ENCODE measurements at places on chromosomes 5 and 9.

DNA sequence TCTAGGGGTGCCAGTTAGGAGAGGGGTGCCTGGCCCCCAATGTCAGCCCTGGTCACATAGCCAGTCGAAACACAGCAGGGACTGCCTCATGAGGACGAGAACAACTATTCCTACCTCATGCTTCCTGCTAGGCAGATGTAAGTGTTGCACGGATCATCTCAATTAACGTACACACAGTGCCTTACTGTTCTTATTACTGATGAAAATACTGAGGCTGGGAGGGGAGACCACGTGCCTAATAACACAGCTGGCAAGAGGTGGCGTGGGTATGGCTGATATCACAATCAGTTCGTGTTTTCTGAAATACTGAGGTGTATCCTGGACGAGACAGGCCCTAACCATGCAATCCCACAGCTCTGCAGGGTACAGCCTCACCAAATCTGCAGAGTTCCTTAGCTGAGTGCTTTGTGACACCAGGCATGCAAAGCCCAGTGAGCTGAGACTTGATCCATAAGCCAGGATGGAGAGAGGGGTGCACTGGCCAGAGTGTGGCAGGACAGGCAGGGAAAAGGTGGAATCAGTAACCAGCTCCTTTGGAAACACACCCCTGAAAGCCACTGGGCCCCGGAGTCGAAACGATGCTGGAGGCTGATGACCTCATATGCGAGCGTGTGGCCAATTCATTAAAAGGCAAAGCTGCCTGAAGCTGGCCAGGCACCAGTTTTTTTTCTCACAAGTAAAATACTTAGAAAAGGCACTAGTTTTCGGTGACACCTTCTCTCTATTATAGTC lies 63.9 kb downstream of the PRRT1B start:
- no peak overlapping the region for H3K4me3 ChIP-seq
- no peak for DNase-seq
- no peak overlapping the region for H3K27ac ChIP-seq

DNA sequence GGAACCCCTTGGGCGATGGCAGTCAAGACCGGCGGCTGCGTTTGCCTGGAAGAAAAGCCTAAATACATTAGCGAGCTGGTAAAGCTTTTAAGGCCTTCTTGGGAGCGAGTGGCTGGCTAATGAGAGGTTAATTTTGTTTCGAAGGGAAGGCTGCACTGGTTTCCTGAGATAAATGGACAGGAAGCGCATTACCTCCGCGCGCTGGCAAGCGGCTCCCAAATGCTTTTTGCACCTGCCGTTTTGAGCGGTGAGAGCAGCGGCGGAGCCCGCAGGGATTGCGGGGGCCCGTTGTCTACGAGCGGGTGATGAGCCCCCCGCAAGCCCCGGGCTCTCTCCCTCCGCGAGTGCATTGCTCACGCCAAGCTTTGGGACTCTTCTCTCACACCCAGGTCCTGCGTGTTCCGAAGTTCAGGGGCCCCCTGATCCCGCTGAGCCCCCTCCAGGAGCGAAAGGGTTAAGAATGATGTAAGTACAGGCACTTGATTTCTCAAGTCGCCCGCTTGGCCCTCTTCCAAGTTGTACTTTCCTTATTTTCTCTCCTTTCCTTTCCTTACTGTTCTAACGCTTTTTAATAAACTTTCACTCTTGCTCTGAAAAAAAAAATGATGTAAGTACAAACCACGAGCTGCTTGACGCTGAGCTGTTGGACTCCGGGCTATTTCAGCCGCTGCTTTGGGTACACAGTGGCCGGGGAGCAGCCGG lies 3.1 kb upstream of the RGMB start:
- peak; percentile 27 for DNase-seq
- peaks cover 16% of the 10 kb centered on the region for H3K27me3 ChIP-seq
- H3K4me1 ChIP-seq: peaks cover 51% of the 10 kb centered on the region
- H3K27ac ChIP-seq: peak overlapping the region; percentile 85
- peak overlapping the region; percentile 96 for H3K4me3 ChIP-seq
- H3K36me3 ChIP-seq: peaks cover 8% of the 10 kb centered on the region

GRCh38 chr9:135736272-135736978 lies 34.4 kb downstream of the KCNT1 start:
- no peak for DNase-seq
- peaks cover 8% of the 10 kb centered on the region for H3K27me3 ChIP-seq
- no peak overlapping the region for H3K4me3 ChIP-seq

DNA sequence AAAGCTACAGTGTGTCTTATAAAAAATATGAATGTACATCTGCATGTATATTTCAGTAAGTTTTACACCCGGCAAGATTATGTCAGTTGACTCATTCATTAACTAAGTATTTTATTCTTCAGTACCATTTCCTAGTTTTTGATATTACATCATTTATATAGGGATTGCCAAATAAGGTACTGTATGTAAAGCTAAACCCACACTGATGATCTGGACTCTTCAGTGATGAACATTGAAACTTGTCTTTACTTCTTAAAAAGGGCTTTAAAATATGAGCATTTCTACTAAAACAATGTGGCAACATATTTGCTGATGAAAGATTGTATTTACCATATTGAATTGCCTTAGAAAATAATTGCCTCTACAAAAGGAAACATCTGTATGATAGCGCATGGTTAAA lies 151.8 kb upstream of the TLX3 start:
- peaks cover 6% of the 10 kb centered on the region for H3K4me1 ChIP-seq
- H3K36me3 ChIP-seq: no peaks in the 10 kb centered on the region
- H3K27me3 ChIP-seq: peaks cover 7% of the 10 kb centered on the region
- H3K27ac ChIP-seq: no peak overlapping the region
- no peak overlapping the region for H3K4me3 ChIP-seq

- H3K4me1 ChIP-seq: no peaks in the 10 kb centered on the region
- no peaks in the 10 kb centered on the region for H3K27me3 ChIP-seq
- DNase-seq: no peak
- H3K4me3 ChIP-seq: no peak overlapping the region
Measured at GRCh38 chr5:134403951-134404350, 7.7 kb downstream of the CDKN2AIPNL start.

DNA sequence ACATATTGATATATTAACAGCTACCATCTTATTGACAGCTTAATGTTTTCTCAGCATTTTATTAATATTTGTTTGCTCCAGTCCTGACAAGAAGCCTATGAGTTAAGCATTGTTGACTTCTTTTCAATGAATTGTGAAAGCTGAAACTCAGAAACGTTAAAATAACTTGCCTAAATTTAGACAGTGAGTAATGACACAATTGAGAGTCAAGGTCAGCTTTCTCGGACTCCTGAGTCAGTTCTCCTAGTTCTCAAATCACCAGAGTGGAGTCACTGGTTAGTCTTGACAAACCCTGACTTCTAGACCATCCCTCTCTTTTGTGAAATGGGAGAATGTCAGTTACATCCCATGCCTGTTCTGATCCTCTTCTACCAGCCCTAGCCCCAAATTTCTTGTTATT lies 222.7 kb upstream of the ACO1 start:
- DNase-seq: no peak
- no peak overlapping the region for H3K4me3 ChIP-seq
- no peaks in the 10 kb centered on the region for H3K4me1 ChIP-seq
- no peaks in the 10 kb centered on the region for H3K36me3 ChIP-seq

- no peak overlapping the region for H3K4me3 ChIP-seq
- no peaks in the 10 kb centered on the region for H3K4me1 ChIP-seq
- DNase-seq: no peak
- H3K36me3 ChIP-seq: no peaks in the 10 kb centered on the region
Measured at GRCh38 chr5:144328980-144329379, 158.3 kb downstream of the KCTD16 start.

- H3K4me1 ChIP-seq: peaks cover 7% of the 10 kb centered on the region
- no peaks in the 10 kb centered on the region for H3K36me3 ChIP-seq
- H3K27ac ChIP-seq: no peak overlapping the region
- DNase-seq: no peak
Measured at GRCh38 chr5:142922223-142922952, 152.2 kb downstream of the ARHGAP26 start.

- no peak for DNase-seq
- H3K4me3 ChIP-seq: no peak overlapping the region
- no peak overlapping the region for H3K27ac ChIP-seq
- no peaks in the 10 kb centered on the region for H3K36me3 ChIP-seq
- no peaks in the 10 kb centered on the region for H3K27me3 ChIP-seq
Measured at GRCh38 chr5:38071831-38072694, 186.3 kb upstream of the EGFLAM start.

DNA sequence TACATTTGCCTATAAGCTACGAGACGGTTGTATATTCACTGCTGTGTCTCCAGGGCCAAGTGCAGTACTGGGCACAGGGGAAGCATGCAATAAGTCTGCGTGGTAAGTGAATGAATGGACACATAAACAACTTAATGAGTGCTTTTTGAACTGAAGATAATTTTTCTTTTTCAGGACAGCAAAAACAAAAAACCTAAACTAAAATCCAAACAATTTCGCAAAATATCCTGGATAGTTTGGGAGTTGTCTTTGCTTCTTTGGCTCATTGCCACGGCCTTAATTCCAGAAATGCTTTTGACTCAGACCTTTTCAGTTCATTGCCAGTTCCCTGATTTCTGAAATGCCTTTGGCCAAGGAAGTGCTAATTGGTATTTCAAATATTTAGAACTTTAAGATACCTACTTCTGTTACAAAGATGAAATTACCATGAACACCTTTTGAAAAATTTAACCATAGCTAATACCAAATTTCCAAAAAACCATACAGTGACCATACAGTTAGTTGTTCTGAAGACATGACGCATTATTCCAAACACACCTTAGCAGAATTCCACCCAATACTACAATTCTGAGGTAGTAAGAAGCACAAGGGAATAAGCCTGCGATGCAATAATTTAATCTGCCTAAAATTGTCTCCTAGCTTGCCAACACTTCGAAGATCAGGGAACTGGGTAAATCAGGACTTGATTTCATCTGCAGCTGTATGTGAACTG lies 42.8 kb downstream of the TEK start:
- DNase-seq: no peak
- H3K4me1 ChIP-seq: no peaks in the 10 kb centered on the region
- H3K4me3 ChIP-seq: no peak overlapping the region
- peaks cover 1% of the 10 kb centered on the region for H3K27me3 ChIP-seq
- no peaks in the 10 kb centered on the region for H3K36me3 ChIP-seq
- no peak overlapping the region for H3K27ac ChIP-seq

- H3K4me1 ChIP-seq: no peaks in the 10 kb centered on the region
- H3K4me3 ChIP-seq: no peak overlapping the region
- H3K27ac ChIP-seq: no peak overlapping the region
- H3K27me3 ChIP-seq: peaks cover 4% of the 10 kb centered on the region
Measured at GRCh38 chr5:137223324-137224295, 275.5 kb downstream of the SPOCK1 start.

DNA sequence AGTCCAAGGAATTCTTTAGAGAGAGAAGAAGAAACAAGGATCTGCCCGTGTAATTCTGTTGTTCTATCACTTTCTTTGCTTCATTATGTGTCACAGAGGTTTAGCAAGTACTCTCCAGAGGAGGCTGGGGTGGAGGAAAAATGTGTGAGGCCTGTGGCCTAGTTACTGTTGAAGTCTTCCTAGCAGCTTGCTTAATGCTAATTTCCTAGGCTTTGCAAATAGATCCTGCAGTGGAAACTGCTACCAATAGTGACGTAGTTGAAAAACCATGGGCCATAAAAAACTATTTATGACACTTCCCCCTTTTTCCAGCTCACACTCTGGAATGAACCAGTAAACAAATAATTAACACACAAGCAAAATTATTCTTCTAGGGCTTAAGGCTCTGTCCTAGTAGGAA lies 27.0 kb upstream of the C9orf72 start:
- no peak overlapping the region for H3K4me3 ChIP-seq
- H3K36me3 ChIP-seq: no peaks in the 10 kb centered on the region
- H3K27ac ChIP-seq: no peak overlapping the region
- peaks cover 4% of the 10 kb centered on the region for H3K4me1 ChIP-seq

DNA sequence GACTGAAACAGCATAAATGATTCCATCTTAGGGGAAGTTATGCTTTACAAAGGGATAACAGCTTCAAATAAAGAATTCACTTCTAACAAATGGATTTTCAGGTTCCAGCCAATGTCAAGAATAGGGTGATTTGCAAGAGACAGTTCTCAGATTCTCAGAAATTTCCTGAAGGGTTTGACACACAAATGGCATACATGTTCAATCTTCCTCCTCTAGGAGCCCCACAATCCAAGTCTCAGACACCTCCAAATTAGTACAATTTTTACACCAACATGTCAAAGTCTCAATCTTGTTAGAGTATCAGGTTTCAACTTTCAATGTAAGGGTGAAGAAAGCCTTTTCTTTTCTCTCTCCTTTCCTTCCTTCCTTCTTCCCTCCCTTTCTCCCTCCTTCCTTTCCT lies 996.6 kb downstream of the TLE1 start:
- no peak overlapping the region for H3K27ac ChIP-seq
- H3K27me3 ChIP-seq: no peaks in the 10 kb centered on the region
- H3K36me3 ChIP-seq: no peaks in the 10 kb centered on the region
- no peak overlapping the region for H3K4me3 ChIP-seq
- DNase-seq: no peak

DNA sequence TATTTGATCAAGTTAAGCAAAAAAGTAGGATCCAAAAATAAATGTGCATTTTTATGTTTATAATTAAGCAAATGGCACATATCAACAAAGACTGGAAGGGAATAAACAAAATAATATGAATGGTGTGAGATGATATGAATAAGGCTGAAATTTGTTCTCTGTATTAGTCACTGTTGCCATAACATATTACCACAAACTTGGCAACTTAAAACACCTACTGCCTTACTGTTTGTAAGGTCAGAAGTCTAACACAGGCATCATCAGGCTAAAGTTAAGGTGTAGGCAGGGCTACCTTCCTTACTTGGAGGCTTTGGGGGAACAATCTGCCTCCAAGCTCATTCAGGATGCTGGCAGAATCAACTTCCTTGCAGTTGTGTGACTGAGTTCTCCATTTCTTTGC lies 19.3 kb downstream of the PGGT1B start:
- H3K27me3 ChIP-seq: no peaks in the 10 kb centered on the region
- H3K27ac ChIP-seq: no peak overlapping the region

GRCh38 chr5:176687881-176688280 lies 40.6 kb downstream of the TSPAN17 start:
- no peaks in the 10 kb centered on the region for H3K4me1 ChIP-seq
- H3K4me3 ChIP-seq: no peak overlapping the region
- H3K27ac ChIP-seq: no peak overlapping the region

- no peaks in the 10 kb centered on the region for H3K36me3 ChIP-seq
- no peak overlapping the region for H3K27ac ChIP-seq
- no peak for DNase-seq
- H3K4me1 ChIP-seq: peaks cover 14% of the 10 kb centered on the region
- H3K27me3 ChIP-seq: no peaks in the 10 kb centered on the region
- no peak overlapping the region for H3K4me3 ChIP-seq
Measured at GRCh38 chr5:42628821-42629220, 127.8 kb upstream of the CCDC152 start.

- H3K4me1 ChIP-seq: no peaks in the 10 kb centered on the region
- H3K27ac ChIP-seq: no peak overlapping the region
- H3K27me3 ChIP-seq: peaks cover 14% of the 10 kb centered on the region
- no peak overlapping the region for H3K4me3 ChIP-seq
- DNase-seq: no peak
- no peaks in the 10 kb centered on the region for H3K36me3 ChIP-seq
Measured at GRCh38 chr5:52895572-52896413, 93.4 kb upstream of the ITGA2 start.

- no peaks in the 10 kb centered on the region for H3K36me3 ChIP-seq
- DNase-seq: no peak
- H3K27me3 ChIP-seq: no peaks in the 10 kb centered on the region
- no peak overlapping the region for H3K4me3 ChIP-seq
- no peaks in the 10 kb centered on the region for H3K4me1 ChIP-seq
Measured at GRCh38 chr5:91976451-91976850, 593.3 kb upstream of the ARRDC3 start.

- H3K27ac ChIP-seq: peak overlapping the region; percentile 93
- H3K36me3 ChIP-seq: peaks cover 27% of the 10 kb centered on the region
- peak overlapping the region; percentile 95 for H3K4me3 ChIP-seq
Measured at GRCh38 chr5:77774981-77775789, 954 bp downstream of the TBCA start.

Measured in activated B cell treated with CpG ODN at 0.5 μM for 24 hours (primary cell).